Activated CD8-positive, alpha-beta T cell treated with anti-CD3 and anti-CD28 coated beads, Interleukin-2, amount 10 ng/mL, durations not matched to agents 7 days and 5 days (primary cell): ENCODE measurements at places on chromosomes 4 and X. TPM values are rescaled to one million over a fixed set of nuclear protein-coding genes. Genes with fewer than 3 reads are reported as not detected.

DNA sequence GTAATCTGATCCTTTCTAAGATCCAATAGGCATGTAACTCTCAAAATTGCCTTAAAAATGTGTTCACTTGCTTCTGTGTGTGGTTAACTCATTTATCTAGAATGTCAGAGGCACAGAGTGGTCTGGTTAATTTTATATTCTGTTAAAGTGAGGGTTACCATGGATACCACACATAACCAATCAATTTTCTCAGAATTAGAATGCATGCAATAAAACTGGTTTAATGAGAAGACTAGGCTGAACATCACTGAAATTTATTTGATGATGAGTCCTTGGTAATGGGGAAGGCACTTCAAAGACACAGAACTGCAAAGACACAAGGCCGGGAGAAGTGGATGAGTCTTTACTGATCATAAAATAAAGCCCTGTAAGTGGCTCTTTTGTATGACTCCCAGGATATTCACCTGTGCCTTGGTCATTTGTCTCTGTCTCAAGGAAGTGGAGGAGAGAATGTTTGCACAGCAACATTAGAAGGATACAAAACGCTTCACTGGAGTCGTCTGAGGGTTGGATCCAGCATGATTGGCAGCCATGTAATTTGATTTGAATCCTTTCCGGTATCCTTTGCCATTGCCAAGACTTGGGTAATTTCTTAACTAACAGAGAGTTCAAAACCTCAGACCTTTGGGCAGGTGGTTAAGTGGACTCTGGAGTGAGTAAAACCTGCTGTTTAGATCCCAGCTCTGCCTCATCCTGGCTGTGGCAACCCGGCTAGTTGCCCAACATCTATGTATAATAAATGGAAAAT is 94.0 kb upstream of the RBPJ start:
- DNase-seq: no peak
- no peaks in the 10 kb centered on the region for H3K36me3 ChIP-seq
- H3K4me3 ChIP-seq: no peak overlapping the region
- no peak overlapping the region for H3K27ac ChIP-seq
- H3K4me1 ChIP-seq: no peaks in the 10 kb centered on the region

DNA sequence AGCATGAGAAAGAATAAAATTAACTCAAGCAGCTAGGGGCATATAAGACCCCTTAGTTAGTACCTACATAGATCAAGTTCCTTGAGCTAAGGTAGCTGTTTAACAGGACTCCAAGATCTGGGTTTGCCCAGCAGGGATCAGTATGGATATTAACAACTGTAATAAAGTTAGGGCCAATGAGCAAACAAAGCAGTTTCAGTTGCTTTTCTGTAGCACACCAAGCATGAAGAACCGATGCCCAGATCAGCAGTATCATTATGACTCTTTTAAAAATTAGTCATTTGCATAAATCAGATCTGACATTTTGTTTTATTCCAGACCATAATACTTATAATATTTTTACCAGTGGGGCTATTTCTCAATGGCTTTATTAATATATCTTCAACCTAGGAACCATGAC is 80.9 kb downstream of the C4orf33 start:
- DNase-seq: no peak
- peaks cover 9% of the 10 kb centered on the region for H3K27me3 ChIP-seq
- H3K4me3 ChIP-seq: no peak overlapping the region
- no peaks in the 10 kb centered on the region for H3K36me3 ChIP-seq
- no peaks in the 10 kb centered on the region for H3K4me1 ChIP-seq
- no peak overlapping the region for H3K27ac ChIP-seq

DNA sequence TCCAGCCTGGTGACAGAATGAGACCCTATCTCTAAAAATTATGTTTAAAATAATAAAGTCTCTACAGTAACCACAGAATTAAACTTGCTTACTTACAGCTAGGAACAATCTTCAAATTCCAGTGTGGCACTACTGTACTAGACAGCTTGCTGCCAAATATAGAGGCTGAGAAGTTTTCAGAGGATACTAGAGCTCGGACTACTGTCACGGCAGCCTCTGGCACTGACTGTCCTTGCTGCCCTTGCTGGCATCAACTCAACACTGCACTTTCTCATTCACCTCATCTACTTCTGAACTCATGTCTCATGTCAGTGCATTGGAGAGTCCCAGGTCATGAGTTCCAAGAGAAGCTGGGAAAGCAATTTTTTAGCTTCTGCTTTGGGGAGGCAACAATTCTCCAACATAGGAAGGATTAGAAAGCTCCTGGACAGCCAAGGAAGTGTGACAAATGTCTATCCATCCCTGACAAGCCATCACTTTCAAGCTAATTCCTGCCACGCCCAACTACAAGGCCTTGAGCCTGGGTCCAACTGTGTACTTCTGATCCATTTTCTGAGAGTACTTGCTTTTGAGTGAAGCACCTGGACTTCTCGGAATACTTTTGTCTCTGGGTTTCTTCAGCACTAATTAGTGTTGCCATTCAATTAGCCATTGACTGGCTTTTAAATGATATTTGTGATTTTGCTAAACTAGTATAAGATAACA is 98.6 kb upstream of the NR3C2 start:
- no peaks in the 10 kb centered on the region for H3K4me1 ChIP-seq
- H3K36me3 ChIP-seq: no peaks in the 10 kb centered on the region
- no peak overlapping the region for H3K27ac ChIP-seq
- H3K27me3 ChIP-seq: no peaks in the 10 kb centered on the region

GRCh38 chr4:157932936-157933335 is 239.9 kb downstream of the GASK1B start:
- no peak overlapping the region for H3K4me3 ChIP-seq
- H3K27ac ChIP-seq: no peak overlapping the region
- no peak for DNase-seq
- H3K4me1 ChIP-seq: no peaks in the 10 kb centered on the region
- H3K27me3 ChIP-seq: no peaks in the 10 kb centered on the region

DNA sequence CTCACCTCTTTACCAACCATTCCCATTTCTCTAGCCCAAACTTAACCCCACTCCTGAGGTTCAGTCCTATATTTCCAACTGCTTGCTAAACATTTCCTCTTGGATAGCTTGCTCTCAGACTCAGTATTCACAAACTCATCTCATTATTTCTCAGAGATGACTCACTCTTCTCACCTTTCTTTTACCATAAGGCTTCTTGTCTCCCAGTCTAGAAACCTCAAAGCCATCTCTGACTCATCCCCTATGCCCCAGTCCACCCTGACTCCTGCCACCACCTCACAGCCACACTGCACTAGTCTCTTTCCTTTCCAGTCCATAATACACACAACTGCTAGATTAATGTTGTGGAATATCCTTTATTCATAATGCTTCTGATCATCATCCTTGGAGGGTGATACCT is 4.8 kb downstream of the FRMPD3 start:
- peaks cover 10% of the 10 kb centered on the region for H3K4me1 ChIP-seq
- no peaks in the 10 kb centered on the region for H3K36me3 ChIP-seq
- peaks cover 38% of the 10 kb centered on the region for H3K27me3 ChIP-seq
- peak; percentile 24 for DNase-seq
- no peak overlapping the region for H3K4me3 ChIP-seq

DNA sequence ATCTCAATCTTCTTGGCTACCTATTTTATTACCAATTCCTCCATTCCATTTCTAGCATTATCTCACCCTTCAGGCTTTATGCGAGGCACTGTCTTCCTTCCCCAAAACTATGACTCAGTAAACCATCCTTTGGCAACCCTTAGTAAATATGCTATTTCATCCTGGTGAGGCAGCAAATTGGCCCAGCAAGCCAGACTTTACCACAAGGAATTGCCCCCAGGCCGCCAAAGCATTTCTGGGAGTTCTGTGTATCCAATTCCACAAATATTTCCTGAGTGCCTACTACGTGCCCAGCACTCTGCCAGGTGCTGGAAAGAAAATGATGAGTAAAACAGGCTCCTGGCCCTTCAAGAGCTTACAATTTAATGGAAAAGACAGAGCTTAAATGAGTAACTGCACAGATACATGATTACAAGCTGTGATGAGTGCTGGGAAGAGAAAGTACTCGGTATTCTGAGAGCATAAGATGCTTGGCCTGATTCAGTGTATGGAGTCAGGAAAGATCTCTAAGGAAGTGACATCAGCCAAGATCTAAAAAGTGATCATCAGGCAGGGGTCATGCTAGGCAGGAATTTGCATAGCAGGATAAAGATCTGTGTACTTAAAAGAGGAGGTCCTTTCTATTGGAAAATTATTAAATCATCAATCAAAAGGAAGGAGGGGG is 193.8 kb downstream of the ADAMTS3 start:
- no peaks in the 10 kb centered on the region for H3K4me1 ChIP-seq
- no peak overlapping the region for H3K27ac ChIP-seq
- H3K27me3 ChIP-seq: no peaks in the 10 kb centered on the region
- H3K36me3 ChIP-seq: no peaks in the 10 kb centered on the region
- no peak for DNase-seq

DNA sequence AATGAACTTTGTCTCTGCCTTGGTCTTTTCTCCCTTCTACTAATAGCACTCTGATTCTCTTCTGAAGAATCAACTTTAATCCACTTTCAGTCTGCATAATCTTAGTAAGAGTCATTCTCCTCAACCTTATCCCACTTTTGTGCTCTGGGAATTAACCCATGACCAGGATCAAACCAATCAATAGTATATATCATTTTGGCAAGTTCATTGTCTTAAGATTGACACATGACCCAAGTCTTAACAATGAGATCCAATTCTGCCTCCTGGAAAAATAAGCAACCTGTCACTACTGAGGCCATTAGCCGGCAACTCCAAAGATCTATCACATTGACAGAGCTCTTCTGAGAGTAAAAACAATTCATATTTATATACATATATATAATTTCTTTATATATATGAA is 1358.4 kb upstream of the ADGRL3 start:
- no peak overlapping the region for H3K27ac ChIP-seq
- H3K4me3 ChIP-seq: no peak overlapping the region
- no peaks in the 10 kb centered on the region for H3K27me3 ChIP-seq
- H3K4me1 ChIP-seq: no peaks in the 10 kb centered on the region
- DNase-seq: no peak

DNA sequence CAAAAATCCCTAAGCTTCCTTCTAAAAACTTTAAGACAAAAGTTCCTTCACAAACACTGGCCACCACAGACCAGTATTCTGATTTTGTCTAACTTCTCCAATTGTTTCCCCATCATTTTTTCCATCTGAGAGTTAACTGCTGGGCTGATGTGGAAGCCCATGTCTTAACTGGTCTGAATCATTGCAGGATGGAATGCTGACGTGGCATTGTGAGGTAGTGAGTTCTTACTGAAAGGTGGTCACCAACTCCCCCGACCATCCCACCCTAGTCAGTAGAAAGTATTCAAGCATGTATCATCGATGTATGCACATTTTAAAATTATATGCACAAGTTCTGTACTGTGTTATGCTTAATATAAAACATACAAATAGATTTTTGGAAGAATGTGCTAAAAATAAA is 99.1 kb upstream of the SMIM10 start:
- no peak overlapping the region for H3K4me3 ChIP-seq
- DNase-seq: no peak
- peaks cover 9% of the 10 kb centered on the region for H3K36me3 ChIP-seq
- no peaks in the 10 kb centered on the region for H3K27me3 ChIP-seq
- no peak overlapping the region for H3K27ac ChIP-seq

MAGEE1 gene
- total RNA-seq: 5.5 TPM

- H3K27ac ChIP-seq: no peak overlapping the region
- no peak overlapping the region for H3K4me3 ChIP-seq
- H3K4me1 ChIP-seq: no peaks in the 10 kb centered on the region
- DNase-seq: no peak
Measured at GRCh38 chr4:186486172-186486571, 69.2 kb downstream of the MTNR1A start.

DNA sequence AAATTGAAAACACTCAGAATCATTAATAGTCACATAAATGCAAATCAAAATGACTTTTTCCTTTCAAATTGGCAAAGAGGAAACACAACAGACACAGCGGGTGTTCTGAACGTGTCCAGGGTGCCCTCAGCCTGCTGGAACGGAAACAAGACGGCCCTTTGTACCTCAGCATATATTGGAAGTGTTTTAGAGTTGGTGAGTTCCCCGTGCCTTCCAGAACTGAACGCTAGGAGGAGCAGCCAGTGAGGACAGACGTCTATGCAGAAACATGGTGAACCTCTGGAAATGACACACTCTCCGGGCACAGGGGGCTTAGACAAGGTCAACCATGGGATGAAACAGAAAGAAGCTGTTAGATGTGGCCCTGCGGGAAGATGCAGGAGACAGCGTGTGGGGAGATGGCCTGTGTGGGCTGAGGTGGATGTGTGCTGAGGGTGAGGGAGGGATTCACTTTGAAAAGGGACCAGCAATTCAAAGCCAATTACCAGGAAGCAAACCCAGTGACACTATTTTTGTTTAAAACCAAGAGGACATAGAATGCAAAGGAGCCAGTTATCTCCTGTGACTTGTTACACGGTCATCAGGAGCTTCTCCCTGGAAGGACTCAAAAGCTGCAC is 40.4 kb downstream of the RNF212 start:
- H3K27ac ChIP-seq: no peak overlapping the region
- H3K4me3 ChIP-seq: no peak overlapping the region
- peaks cover 8% of the 10 kb centered on the region for H3K4me1 ChIP-seq
- H3K27me3 ChIP-seq: peaks cover 35% of the 10 kb centered on the region
- H3K36me3 ChIP-seq: no peaks in the 10 kb centered on the region
